ENCODE measurements at places on chromosomes 6 and 20.

DNA sequence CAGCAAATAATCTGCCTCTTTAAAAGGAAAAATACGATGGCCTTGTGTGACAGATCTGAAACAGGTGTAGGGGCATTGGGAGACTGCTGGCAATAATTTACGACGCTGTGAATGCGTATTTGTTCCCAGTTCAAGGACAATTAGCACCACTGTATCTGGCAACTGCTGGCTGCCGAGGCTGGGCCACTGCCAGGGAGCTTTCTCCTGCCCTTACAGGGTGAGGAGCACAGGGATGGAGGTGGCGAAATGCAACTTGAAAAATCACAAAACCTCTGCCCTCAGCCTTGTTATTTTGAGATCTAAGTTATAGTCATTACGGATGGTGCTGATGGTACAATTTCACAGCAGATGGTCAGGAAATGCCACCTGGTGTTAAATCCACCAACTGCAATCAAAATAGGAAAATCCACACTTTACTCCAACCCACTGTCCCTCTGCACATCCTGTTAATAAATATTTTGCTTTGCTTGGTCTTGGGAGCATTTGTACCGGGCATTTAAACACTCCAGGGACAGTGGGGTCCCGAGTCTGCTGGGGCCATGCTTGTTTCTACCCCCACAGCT is 6.4 kb downstream of the MYLK4 start:
- no peak for DNase-seq

GRCh38 chr6:5866547-5867051 is 140.1 kb downstream of the NRN1 start:
- DNase-seq, result no peak

DNA sequence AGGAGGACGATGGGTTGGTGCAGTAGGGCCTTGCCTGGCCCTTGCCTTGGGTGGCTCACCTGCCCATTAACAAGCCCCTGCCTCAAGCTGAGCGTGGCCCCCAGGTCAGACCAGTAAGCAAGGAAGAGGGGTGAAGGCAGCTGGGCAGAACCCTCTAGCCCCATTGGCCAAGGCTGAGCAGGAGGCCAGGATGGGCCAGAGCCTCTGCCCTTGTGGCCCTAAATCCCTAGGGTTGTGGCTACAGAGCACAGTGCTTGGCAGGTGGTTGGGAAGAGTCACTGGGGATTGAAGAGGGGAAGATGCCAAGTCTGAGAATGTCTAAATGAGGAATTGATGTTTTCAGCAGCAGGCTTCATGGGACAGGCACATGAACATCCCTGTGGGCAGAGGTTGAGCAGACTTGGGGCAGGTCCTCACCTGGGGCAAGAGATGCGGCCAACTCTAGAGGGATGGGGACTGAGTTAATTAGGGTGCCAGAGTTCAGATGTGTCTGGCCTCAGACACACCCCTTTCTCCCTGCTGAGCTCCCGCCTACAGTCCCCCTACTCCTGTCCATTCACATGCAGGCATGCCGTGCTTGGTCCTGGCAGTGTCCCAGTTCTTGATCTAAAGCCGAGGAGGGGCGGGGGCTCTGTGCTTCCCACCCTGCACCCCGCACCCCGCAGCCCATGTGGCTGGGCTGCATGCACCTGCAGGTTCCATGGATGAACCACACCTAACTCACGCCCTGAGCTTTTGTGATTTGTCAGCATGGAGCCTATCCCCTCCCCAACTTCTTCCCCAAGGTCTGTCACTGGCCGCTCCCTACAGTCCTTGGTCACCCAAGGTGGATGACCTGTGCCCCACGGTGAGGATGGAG is 9.8 kb downstream of the GTSF1L start:
- no peak for DNase-seq

DNA sequence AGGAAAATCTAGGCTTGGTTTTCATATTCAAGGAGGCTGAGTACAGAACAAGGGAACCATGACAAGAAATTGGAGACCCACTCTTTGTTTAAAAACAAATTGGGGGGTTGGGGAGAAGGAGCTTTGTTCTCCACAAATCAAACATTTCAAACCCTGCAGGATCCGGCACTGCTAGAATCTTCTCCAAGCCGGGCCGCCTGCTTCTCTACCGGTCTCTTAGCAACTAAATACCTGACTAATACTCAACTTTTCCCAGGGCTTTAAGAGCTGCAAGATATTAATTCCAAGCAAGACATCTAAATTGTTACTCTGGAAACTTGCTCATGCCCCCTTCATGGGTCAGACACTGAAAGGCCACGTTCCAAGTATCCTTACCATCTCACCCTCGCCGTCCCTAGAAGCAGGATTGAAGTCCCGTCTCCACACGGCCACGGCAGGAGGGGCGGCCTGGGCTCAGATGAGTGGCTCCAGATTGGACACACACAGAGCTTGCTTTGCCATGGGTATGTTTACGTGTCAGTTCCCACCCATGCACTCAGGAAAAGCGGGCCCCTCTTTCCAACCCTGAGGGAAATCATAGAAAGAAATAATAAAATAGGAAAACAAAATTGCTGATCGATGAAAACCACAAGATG is 126.4 kb upstream of the CDH4 start:
- no peak for DNase-seq

DNA sequence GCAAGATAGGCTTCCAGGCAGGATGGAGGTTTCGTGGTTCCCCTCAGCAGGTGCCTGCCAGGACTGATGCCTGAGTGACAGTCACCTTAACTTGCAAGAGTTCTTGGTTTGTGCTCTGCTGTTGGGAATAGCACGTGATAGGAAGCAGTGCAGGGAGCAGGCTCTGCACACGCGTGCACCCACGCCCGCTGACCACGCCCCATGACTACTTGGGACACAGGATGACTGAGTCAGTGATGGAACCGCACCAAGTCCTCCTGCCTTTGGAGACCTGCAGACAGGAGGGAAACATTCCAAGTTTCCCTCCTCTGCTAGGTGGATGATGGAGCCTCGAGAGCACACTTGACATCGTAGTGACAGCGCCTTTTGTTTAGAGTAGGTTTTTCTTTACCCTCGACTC is 164.2 kb downstream of the DTNBP1 start:
- no peak for DNase-seq

DNA sequence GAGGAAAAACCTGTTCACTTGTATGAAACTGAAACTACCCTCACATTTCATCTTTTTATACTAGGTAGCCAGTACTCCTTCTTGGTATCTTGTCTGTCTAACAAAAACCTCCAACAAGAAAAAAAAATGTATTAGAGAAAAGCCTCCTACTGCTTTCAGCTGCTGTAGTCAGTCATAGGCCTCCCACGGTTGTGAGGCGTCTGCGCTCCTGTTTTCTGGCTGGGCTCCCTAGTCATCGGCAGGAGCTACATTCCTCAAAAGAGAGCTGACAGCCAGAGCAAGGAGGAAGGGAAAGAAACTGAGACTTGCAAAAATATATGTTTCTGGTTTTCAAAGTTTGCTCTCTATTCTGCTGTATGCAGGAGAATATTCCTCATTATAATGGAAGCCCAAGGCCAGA is 517.0 kb downstream of the LMBRD1 start:
- no peak for DNase-seq

GRCh38 chr6:142880201-142880600 is 64.8 kb downstream of the HIVEP2 start:
- no peak for DNase-seq

GRCh38 chr6:76697585-76697984 is 625.1 kb upstream of the IMPG1 start:
- no peak for DNase-seq

- no peak for DNase-seq
Observed at GRCh38 chr20:1711826-1712601, 54.4 kb upstream of the SIRPG start.

DNA sequence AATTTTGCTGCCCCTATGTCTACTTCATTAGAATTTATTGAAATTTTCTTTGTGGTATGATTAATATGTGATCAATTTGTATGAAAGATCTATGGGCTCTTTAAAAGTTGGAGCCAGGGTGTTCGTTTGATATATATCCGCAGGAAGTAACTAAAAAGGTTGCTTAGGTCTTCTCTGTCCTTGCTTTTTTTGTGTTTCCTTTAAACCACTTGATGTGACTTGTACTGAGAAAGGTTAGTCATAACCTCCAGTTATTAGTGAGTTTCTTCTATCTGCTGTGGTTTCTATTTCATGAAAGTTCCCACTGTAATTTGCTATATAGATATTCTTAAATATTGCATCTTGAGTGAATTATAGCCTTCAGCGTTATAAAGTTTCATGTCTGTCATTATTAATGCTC is 585.3 kb upstream of the ARID1B start:
- DNase-seq, result no peak

DNA sequence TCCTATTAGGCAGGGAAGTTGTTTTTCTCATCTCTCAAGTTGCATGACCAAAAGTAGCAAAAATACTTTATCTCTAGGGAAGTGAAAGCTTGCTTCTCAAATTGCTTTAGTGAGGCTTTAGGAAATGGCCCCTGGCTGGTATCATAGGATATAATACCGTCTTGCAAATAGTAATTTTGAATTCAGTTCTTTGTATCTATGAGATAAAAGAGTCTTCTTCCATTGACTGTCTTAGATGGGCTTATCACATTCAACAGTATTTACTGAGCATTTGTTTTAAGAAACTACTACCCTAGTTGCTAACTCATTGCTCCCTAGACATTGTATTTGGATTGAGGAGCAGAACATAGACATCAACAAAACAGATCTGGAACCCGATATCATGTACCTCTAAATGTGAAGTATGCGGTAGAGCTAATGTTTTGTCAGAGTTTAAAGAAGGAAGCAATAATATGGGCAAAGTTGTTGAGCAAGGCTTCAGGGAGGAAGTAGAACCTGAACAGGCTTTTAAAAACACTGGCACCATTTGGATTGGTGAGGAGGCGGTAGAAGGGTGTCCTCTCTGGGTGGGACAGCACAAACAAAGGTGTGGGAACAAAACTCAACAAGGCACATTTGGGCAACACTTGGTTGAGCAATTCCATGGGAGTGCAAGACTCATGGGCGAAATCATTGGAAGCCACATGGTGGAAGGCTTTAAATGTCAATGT is 101.5 kb downstream of the SGK1 start:
- no peak for DNase-seq

GRCh38 chr6:160278786-160279310 is 20.2 kb upstream of the SLC22A2 start:
- DNase-seq, result no peak

DNA sequence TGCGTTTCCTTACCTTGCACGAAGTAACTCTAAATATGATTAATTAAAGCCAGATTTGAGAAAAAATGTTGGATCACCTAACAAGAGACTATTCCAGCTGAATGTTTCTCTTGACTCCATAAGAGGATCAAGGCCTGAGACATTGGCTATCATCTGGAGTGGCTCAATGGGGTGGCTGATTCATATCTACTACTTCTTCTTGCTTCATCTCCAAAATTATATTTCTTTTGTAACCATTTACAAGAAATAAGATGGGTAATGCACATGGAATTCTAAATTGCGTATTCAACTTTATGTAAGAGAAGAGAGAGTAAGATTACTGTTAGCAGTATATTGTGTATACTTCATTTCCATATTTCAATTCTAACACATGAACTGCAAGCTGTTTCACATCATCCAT is 819.0 kb upstream of the EYS start:
- no peak for DNase-seq

- no peak for DNase-seq
Observed at GRCh38 chr6:29851190-29851589, 23.6 kb downstream of the HLA-G start.

- no peak for DNase-seq
Observed at GRCh38 chr6:35343835-35344550, 1.6 kb downstream of the PPARD start.

- DNase-seq, result no peak
Observed at GRCh38 chr20:51393571-51393970, 148.9 kb downstream of the NFATC2 start.

DNA sequence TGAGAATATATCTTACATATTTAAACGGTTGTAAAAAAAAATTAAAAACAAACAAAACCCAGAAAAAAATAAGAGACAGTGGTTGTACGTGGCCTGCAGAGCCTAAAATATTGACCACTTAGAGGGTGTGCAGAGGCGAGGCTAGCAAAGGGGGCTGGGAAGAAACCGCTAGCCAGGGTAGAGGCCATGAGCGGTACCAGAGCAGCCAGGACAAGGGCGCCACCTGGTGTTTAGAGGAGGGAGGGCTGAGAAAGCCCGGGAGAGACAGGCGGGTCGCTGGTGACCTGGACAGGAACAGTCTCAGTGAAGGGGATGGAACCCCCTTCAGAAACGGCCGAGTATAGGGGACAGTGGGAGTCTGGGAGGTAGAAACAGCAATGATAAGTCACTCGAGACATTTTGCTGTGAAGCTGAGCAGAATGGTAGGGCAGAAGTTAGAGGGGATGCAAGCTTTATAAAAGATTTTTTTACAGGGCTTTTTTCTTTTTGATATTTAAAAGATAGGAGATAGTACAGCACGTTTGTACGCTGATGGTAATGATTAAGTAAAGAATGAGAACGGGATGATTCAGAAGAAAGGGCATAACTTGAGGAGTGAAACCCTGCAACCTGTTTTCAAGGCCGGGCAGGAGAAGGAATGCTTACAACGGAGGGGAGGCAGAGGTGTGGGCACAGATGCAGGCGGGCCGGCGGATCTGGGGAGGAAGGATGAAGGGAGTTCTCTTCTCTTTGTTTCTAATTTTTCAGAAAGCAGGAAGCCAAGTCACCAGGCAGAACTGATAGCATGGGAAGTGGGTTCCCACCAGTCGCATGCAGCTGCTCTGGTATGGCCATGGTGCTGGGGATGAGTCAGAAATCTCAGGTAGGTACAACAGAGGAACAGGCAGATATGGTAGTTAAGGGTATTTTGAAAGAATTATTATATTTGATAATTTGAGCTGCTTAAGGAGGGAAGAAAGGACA is 76.2 kb downstream of the FAM229B start:
- peak; percentile 88 for DNase-seq

- no peak for DNase-seq
Observed at GRCh38 chr6:18340781-18341551, 46.2 kb upstream of the RNF144B start.

DNA sequence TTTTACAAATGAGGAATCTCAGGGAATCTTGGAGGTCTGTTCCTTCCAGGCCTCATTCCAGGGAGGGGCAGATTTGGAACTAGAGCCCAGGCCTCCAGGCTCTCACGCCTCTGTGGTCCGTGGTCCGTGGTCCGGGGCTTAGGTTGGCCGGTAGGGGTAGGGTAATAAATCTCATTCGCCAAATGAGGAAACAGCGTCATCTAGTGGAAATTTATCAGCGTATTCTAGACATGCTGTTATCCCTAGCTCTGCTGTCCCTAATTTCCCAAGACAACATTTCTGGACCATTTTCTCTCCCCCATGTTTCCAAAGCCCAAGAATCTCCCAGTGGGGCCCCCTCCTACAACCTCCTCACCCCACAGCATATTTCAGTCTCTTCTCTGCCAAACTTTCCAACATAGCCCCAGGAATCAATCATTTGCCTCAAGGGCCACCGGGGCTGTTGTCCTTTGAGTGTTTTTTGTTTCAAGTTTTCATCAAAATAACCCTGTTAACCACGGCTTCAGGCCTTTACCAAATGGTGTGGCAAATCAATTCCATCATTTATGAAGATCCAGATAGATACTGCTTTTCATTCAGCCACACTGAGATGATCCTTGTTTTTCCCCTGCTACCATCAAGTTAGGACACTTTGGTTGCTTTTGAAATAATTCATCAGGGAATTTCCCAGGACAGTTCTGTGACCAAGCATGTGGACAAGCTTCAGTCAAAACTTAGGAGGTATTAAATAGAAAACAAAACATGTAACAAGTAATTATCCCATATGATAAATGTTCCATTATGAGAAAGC is 126.8 kb downstream of the ALDH8A1 start:
- peak; percentile 31 for DNase-seq

All from activated CD4-positive, alpha-beta T cell treated with anti-CD3 and anti-CD28 coated beads for 48 hours (primary cell).